Heart left ventricle (tissue), 16 donors: ENCODE measurements at places on chromosomes 13 and 19. TPM values are rescaled to one million over a fixed set of nuclear protein-coding genes. Genes with fewer than 3 reads are reported as not detected.

Gene ZNF835
- total RNA-seq, result 5.0 TPM

Gene HSH2D
- 1.8 TPM for total RNA-seq

Gene TMEM190
- not detected for total RNA-seq

Gene SCGB2B2
- 0.91 TPM for total RNA-seq

Gene LYPD3
- total RNA-seq, result 0.59 TPM

Gene ERICH4
- total RNA-seq, result not detected

Gene CHST8
- total RNA-seq, result not detected

Gene SLC39A3
- total RNA-seq, result 16.4 TPM

Gene CDX2
- total RNA-seq, result not detected

Gene HIPK4
- total RNA-seq, result not detected

Gene MIR17HG
- 0.67 TPM for total RNA-seq

Gene C19orf67
- total RNA-seq, result not detected

Gene CD37
- 4.7 TPM for total RNA-seq

Gene CCNE1
- total RNA-seq, result 1.3 TPM

Gene ZNF573
- 4.7 TPM for total RNA-seq

Gene SLC25A42
- total RNA-seq, result 21.0 TPM

Gene GZMM
- not detected for total RNA-seq

Gene ZNF415
- total RNA-seq, result 20.9 TPM

Gene MUC16
- not detected for total RNA-seq
